BJ (cell line): ENCODE measurements at places on chromosomes 3 and 15.

- no peak for DNase-seq
Observed at GRCh38 chr3:46864061-46864881, 1.0 kb upstream of the MYL3 start.

DNA sequence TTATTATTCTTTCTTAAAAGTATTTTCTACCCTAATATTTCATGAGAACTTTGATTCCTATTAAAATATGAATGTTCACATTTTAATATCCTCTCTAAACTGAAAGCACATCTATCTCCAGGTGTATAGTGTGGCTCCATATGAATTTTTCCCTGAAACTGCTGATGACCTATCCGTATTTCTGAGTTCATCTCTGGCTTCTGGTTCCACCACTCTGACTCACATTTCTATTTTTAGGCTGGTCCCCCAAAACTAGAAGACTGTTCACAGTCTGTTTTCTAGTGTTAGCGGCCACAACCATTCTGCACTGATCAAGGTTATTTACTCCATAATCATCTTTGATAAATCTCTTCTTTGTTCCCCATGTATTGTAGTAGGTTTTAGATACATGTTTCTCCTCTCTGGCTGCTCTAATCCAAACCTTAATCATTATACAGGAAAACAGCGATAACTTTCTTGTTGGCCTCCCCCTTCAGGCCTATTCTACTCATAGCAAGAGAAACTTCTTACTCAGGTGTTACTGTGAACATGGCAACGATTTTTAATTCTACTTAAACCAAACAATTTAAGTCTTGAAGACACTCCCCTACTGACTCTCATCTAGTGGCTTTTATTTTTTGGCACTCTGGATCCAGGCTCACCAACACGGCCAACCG is 12.8 kb downstream of the ADPGK start:
- DNase-seq = no peak

- no peak for DNase-seq
Observed at GRCh38 chr3:175316799-175317198, 457.7 kb downstream of the NAALADL2 start.

- DNase-seq = no peak
Observed at GRCh38 chr3:186694288-186695032, 22.7 kb upstream of the KNG1 start.

GRCh38 chr15:77909182-77909940 is 168.2 kb downstream of the TBC1D2B start:
- DNase-seq = no peak

DNA sequence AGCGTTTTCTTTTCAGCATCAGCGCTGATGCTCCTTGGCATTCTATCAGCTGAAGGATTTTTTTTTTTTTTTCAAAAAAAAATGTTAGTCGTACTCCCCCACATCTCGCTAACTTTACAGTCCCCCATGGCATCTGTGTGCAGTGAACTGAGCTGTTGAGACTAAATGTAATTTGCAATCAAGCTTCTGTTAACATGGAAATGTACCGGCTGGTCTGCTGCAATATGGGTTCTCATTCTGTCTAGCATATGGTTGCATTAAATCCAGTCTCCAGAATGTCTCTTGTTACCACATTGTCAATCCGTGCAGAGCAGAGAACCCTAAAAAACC is 32.2 kb upstream of the TPRG1 start:
- DNase-seq = no peak

DNA sequence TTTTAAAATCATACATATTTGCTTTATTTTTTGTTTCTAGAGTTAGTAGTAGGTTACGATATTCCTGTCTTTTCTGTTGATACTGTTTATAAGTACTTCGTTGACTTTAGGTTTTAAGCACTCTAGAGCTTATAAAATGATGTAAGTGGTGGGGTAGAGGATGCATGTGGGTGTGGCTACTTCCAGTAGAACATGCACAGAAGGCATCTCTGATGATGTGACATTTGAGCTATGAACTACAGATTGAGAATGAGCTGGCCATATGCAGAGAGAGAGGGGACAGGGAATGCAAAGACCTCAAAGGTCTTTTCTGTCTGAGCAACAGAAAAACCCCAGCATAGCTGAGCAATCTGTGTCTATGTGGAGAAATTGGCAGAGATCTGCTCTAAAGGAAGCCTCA is 233.9 kb upstream of the STAC start:
- DNase-seq = no peak

GRCh38 chr3:110243081-110243480 is 828.5 kb upstream of the NECTIN3 start:
- DNase-seq = no peak

DNA sequence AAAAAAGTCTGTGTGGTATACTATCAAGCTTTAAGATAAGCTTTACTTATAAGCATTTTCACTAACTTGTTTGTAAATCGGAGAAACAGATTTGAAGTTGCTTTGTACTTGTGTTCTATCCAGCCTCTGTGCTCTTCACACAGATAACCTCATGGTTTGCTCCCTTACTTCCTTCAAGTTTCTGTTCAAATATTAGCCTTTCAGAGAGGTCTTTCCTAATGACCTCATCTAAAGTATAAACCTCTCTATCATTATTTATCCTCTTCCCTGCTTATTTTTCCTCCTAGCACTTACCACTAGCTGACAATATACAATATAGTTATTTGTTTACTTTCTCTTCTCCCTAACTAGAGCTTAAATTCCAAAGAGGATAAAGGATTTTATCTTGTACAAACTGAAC is 180.0 kb downstream of the CBLB start:
- no peak for DNase-seq

DNA sequence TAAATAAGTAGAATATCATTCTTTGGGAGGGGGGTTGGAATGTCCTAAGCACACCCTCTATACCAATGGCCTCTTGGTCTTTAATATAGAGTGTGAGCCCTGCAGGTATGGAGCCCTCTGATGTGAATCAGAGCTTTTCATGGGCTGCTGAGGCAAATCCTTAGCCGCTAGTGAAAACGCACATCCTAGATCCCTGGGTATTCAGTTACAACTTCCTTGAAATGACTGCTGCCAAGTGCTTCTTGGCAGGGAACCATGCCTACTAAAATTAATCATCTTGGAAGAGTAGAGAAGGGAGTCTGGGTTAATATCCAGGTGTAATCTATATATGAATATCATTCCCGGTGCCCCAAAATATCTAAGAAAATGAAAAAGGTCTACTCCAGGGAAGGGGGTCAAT is 109.1 kb downstream of the POLQ start:
- no peak for DNase-seq

DNA sequence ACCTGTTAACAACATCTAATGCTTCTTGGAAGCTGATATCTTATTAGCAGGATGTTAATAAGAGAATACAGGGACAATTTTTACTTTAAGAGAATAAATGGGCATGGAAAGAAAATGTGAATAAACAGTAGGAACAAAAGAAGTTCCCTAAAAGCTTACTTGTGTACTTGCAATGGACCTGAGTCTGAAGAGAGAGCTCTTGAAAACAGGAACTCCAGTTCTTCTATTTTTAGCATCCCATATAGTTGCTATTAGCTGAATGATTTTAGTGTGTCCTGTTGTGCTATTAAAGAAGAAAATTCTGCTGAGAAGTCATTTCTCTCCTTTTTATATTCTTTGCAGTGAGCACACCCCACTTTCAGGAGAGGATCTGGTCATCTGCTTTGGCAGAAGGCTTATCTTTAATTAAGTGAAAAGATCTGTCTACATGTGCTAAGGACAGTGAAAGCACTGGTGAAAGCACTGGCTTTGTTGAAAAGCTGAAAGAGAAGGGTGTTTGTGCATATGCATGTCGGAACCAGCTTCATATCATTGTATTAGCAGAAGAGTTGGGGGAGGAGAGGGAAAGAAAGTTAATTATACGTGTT is 1.4 kb upstream of the ST3GAL6 start:
- no peak for DNase-seq

GRCh38 chr3:38524141-38524739 is 28.1 kb downstream of the EXOG start:
- no peak for DNase-seq

DNA sequence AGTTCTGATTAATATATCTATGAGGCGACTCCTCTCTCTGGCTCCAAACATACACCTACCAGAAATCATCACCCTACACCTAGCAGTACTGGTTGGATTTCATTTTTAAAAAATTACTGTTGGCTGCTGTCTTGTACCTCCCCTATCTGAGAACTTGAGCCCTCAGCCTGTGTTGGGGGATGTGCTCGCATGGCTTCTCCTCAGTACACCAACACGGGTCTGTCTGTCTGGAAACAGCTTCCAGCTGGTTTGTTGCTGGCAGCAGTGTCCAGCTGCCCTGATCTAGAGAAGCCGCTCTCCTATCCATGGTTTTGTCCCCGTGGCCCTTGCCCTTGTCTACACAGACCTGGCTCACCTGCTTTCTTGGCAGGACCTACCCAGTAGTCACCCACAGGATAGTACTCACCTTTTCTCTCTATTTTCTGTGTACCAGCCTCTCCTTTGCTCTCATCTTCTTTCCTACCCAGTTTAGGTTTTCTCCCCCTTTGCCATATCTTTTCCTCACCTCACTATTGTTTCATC is 43.2 kb upstream of the NEDD4 start:
- DNase-seq = no peak

DNA sequence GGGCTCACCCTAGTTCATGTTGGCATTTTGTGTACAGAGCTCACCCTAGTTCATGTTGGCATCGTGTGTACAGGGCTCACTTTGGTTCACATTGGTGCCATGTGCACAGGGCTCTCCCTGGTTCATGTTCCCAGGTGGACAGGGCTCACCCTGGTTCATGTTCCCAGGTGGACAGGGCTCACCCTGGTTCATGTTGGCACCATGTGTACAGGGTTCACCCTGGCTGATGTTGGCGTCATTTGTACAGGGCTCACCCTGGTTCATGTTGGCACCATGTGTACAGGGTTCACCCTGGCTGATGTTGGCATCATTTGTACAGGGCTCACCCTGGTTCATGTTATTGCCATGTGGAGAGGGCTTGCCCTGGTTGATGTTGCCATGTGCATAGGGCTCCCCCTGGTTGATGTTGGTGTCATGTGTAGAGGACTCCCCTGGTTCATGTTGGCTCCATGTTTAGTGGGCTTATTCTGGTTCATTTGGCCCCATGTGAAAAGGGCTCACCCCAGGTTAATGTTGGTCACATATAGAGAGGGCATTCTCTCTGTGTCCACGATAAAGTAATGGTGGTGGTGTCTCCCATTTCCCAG is 31.7 kb upstream of the NR2C2 start:
- no peak for DNase-seq

DNA sequence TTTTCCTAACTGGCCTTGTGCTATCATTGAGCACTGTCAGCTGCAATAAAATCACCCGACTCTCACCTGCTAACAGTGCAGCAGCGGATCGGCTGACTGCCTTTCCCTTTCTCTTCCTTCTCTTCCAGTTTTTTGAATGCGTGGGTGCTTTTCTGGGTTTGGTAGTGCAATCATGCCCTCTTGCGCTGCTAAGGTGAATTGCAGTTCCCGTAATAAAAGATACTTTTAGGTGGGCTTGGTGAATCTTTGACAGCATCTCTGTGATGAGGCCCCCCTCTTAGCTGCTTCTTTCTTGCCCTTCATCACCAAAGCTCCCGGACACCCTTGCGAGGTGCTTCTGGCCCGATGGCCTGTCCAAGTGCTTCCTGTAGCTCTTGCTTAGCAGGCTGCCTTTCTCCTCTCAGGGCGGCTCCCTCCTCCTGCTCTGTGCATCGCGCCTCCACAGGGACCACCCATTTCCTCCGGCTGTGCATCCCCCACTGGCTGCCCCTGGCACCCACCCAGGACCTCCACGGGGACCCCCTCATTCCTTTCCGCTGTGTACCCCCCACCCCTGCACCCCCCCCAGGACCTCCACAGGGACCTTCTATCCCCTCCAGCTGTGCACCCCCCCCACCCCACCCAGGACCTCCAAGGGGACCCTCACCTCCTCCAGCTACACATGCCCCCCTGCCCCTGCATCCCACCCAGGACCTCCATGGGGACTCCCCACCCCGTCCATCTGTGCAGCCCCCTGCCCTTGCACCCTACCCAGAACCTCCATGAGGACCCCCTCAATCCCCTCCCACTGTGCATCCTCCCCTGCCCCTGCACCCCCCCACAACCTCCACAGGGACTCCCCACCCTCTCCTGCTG is 50.8 kb upstream of the RPL32 start:
- no peak for DNase-seq
